ENCODE measurements at places on chromosomes 7 and 10. TPM values are rescaled to one million over a fixed set of nuclear protein-coding genes. Genes with fewer than 3 reads are reported as not detected.

DNA sequence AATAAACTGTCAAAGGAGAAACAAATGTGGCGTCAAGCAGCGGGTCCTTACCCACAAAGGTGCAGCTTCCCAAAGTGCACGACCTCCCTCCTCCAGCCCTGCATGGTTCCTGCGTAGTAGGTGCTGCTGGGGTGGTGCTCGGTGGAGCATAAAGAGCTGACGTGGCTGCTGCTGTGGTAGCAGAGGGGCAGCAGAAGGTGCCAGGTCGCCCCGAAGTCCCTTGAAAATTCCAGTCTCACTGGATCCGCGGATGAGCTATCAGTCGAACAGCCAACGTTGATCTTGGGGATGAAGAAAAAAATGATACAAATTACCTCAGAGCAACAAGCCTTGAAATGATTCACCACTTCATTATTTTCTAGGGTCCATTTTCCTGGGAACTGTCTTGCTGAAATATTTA lies 105.0 kb upstream of the SLC26A5 start:
- no peak for DNase-seq

DNA sequence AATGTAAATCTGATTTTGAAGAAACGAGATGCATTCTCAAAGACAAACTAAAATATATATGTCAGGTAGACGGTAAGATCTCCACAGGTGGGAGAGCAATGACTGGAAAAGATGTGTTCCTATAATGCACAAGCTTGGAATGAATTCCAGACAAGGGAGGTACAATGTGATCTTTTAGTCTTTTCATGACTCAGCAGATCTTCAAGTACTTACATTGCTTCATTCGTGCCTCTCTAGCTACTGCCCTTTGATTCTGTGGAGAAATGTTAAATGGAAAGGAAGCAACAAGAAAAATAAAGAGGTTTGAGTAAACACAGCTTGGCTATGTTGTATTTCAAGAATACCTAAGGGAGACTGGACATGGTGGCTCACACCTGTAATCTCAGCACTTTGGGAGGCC lies 106.6 kb downstream of the GAD2 start:
- DNase-seq, result no peak

GRCh38 chr10:49242604-49243003 lies 54.4 kb upstream of the TMEM273 start:
- no peak for DNase-seq

- no peak for DNase-seq
These were observed 202.6 kb downstream of the C7orf25 start for GRCh38 chr7:42709284-42709683.

DNA sequence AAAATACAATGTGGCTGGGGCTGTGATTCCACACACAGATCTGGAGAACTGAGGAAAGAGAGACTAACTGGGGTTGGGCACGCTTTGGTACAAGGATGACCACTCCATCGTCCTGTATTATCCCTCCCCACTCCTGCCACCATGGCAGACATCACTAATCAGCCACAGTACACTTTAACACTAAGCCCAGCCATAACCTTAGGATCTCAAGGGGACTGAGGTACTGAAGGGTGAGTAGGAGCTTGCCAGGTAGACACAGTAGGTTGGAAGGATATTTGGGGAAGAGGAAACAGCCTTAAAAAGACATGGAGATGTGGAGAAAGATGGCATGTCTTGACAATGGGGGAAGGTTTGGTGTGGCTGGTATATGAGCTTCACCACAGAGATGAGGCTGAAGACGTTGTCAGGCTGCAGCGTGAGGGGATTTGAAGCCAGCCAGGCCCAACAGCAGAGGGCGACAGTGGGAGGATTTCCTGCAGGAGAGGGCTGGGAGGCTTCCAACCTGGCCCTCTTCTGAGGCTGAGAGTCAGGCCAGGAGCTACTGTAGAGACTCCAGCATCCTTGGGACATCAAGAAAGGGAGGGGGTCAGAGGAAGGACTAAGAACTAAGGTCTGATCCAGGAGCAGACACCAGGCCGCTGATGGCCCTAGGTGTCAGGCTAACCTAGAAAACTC lies 58.6 kb upstream of the COL13A1 start:
- no peak for DNase-seq

- DNase-seq, result no peak
These were observed 22.4 kb downstream of the NAMPT start for GRCh38 chr7:106262221-106262881.

DNA sequence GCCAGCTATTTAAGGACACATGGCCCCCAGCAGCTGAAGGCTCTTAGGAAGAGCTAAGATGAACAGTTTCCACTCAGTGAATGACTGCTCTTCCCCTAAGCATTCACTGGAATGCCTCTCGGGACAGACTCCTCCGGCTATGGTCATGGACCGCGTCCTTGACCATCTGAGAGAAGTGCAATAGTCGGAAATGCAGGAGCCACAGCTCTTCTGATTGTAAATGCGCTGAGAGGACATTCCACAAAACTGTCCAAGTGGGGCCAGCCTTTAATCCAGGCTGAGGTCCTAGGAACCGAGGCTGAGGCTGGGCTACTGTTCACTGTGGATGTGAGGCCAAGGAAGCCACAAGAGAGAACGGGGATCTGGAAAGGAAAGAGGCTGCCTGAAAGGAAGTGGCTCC lies 162.0 kb upstream of the TMEM72 start:
- DNase-seq, result no peak

DNA sequence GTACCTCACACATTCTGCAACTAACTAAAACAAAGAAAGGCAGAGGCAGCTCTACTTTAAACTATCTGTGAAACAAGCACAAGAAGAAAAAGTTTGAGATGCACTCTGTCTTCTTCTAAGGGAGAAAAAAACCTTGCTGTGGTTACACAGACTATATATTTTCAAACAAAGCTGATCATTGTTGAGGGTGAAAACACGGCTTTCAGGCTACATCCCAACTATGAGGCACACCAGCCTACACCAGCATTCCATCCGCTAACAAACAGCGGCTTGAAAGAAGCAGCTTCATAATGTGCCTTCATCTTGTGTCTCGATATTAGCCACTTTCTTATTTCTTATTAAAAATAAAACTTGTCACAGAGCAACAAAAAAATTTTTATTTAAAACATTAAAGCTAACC lies 79.1 kb downstream of the USP6NL start:
- DNase-seq, result no peak

- no peak for DNase-seq
These were observed 73.8 kb upstream of the CDK1 start for GRCh38 chr10:60704471-60704870.

DNA sequence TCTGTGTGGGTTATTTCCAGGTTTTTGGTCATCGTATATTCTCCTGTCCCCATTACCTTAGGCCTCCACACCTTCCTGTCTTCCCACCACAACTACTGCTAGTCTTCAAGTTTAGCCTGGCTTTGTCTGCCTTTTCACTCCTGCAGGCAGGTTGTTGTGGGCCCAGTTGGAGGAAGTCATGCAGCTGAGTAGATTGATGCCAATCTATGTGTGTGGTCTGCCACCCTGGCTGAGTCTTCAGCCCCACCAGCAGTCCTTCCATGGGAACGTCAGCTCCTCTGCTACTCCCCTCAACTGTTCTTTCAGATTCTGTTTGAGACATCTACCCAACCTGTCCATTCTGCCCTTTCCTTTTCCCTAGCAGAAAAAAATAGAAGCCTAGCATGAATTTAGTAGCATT lies 6.3 kb downstream of the RINT1 start:
- DNase-seq, result no peak

GRCh38 chr7:147771344-147771743 lies 819.2 kb upstream of the C7orf33 start:
- no peak for DNase-seq

DNA sequence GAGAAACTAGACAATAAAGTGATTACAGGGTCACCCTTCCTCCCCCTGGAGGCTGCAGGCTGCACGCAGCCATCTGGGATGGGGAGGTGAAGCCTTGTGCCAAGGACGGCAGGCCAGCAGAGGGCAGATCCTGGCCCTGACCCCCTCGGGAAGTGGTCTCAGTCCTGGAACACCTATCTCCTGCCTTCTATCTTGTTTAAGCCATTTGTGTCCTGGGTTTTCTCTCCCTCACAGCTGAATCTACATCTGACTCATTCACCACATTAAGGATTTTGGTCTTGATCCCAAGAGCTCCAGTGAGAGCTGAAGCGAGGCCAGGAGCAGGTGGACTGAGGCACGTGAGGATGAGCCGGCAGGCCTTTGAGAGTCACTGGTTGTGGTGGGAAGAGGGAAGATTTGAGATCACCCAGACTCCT lies 16.4 kb upstream of the PARP12 start:
- DNase-seq, result peak; percentile 42

DNA sequence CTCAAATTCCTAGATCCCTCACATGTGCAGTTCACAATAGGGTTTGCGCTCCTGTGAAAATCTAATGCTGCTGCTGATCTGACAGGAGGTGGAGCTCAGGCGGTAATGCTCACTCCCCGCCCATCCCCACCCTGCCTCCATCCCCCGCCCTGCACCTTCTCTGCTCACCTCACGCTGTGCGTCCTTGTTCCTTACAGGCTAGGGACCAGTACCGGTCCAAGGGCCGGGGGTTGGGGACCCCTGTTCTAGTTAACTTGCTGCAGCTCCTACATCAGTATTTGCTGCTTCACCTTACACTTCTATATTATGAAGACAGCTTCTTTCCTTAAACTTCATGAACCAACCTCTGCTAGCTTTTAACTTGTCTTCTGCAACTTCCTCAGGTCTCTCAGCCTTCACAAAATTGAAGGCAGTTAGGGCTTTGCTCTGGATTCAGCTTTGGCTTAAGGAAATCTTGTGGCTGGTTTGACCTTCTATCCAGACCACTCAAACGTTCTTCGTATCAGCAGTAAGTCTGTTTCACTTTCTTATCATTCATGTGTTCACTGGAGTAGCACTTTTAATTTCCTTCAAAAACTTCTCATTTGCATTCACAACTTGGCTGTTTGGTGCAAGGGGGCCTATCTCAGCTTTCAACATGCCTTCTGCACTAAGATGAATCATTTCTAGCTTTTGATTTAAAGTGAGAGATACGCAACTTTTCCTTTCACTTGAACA lies 1.7 kb upstream of the TNKS2 start:
- DNase-seq, result no peak

DNA sequence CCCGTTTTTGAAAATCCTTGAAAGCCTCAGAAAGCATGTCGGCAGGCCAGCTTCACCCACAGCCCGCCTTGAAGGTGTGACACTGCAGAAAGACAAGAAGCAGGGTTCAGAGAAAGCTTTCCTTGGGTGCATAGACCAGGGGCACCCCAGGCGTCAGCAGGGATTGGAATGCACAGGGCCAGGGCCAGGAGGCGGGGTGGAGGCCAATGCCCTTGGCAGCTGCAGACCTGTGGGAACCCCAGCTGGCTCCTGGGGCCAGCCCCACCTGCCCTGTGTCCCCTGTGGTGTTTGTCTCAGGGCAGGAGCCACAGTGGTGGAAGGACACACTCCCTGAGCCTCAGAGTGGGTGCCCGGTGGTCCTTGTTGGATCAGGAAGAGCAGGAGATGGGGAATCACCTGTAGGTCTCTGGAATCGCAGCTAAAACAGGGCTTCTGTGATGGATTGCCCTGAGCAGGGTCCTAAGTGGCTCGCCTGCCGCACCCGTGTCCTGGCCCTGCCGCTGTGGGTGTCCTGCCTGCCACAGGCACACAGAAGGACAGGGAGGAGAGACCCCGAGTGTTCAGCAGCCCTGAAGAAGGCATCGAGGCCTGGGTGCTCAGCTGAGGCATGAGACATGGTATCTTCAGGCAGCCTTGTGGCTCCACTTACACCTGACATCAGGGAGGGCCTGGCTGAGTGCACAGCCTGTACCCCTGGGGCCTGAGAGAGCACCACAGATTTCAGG lies 32.5 kb downstream of the ANXA8 start:
- no peak for DNase-seq

GRCh38 chr7:73512018-73512780 lies 9.9 kb downstream of the BAZ1B start:
- DNase-seq, result no peak

GRCh38 chr10:76879116-76879913 lies 758.3 kb downstream of the KCNMA1 start:
- DNase-seq, result no peak

GRCh38 chr7:129665013-129665401 lies 53.5 kb downstream of the NRF1 start:
- peak; percentile 98 for DNase-seq

DNA sequence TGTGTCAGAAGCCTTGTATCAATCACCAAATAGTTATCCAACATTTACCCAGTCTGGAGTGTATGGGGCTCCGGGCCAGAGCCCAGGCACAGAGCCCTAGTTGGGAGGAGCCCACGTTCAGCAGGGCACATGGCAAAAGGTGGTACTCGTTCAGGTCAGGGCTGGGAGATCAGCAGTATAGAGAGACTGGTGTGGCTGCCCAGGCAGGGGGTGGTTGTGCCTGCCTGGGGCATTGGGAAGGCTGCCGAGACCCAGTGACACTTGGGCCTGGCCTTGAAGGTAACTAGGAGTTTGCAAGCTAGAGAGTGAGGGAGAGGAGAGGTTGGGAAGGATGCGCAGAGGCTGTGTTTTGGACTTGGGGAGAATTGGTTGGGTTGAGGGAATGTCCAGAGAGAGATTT lies 48.9 kb upstream of the IGFBP3 start:
- no peak for DNase-seq

- DNase-seq, result no peak
These were observed 686.9 kb upstream of the C7orf33 start for GRCh38 chr7:147903536-147904218.

EPO gene
- not detected for total RNA-seq

PRXL2A gene
- 72.4 TPM for total RNA-seq

RNF148 gene
- total RNA-seq, result 0.71 TPM

LIPN gene
- total RNA-seq, result not detected

RNF32 gene
- total RNA-seq, result 0.75 TPM

PPIF gene
- 80.6 TPM for total RNA-seq

PTPRN2 gene
- 2.4 TPM for total RNA-seq

CEP55 gene
- 7.6 TPM for total RNA-seq

LIPF gene
- not detected for total RNA-seq

SPDYE5 gene
- not detected for total RNA-seq

KCNIP2 gene
- total RNA-seq, result 0.29 TPM

Measured in kidney epithelial cell (primary cell).